ENCODE measurements at places on chromosomes 4 and X.

- DNase-seq: no peak
These were observed 34.2 kb upstream of the C1GALT1C1 start for GRCh38 chrX:120664081-120664480.

- DNase-seq: no peak
These were observed 130.8 kb downstream of the ANAPC10 start for GRCh38 chr4:144967161-144967560.

DNA sequence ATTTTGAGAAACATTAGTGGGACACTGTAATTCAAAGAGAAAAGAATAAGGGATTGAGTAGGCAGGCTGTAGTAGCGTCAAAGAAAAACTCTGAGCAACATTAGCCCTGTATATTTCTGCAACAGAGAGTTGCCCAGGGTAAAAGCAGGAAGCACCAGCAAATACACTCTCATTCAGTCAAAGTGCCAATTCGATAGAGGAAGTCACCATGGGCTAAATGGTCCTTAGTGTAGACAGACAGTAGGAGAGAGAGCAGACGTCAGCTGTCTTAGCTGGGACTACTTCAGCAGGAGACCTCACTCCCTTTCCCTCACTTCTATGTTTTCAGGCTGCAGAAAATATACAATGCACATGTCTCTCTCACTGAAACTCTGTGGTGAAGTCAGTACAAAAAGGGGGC is 2073.8 kb upstream of the TENM3 start:
- DNase-seq: no peak

- no peak for DNase-seq
These were observed 1.5 kb downstream of the ARAP2 start for GRCh38 chr4:36242629-36243354.

DNA sequence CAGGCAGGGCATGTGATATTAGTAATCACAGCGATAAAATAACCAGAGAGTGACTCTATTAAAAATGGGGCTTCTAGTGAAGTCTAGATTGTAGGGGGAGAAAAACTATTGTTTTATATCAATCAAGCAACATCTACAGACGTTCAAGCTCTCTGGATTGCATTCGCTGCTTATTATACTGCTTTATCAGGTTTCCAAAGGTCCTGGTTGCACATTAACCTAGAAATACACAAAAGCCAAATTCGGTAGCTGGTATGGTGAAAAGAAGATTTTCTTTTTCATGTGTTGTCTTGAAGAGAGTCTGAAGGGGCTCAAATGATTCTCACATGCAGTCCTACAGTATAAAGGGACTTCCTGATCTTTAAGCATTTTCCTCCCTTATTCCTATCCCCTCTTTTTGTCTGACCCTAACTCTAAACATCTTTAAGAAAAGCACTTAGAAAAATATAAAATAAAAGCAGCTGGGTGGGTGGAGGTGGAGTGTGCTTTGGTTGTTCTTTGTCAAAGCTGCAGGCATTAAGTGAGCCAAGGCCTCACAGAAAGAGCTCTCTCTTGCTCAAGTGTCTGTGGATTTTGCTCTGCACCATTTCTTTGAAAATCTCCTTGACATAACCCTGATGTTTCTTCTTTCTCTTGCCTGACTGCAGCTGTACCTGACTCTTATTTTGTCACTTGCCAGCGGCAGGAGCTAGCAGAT is 46.1 kb downstream of the MID1IP1 start:
- DNase-seq: no peak

DNA sequence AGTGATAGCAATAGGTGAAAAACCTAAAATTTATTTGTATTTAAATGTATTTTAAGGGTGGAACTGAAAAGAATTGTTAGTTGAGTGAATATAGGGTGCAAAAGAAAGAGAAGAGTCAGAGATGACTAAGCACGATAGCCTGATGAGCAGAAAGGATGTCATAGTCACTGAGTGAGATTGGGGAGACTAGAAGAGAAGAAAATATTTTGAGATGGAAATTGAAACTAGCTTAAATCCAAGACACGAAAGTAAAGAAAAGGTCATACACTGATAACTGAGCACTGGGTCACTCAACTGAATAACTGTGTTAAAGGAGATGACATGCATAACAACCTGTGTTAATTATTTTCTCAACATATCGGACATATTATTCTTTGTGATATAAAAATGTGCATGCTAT is 55.5 kb downstream of the SPANXN4 start:
- DNase-seq: no peak

DNA sequence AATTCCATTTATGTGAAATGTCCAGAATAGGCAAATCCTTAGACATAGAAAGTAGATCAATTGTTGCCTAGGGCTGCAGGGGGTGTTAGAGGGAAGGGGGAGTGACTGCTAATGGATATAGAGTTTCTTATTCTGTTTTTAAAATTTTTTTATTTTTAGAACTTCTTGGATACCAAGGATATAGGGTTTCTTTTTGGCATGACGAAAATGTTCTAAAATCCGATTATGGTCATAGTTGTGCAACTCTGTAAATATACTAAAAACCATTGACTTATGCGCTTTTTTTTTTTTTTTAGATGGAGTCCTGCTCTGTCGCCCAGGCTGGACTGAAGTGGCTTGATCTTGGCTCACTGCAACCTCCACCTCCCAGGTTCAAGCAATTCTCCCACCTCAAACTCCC is 125.2 kb upstream of the USP9X start:
- no peak for DNase-seq

DNA sequence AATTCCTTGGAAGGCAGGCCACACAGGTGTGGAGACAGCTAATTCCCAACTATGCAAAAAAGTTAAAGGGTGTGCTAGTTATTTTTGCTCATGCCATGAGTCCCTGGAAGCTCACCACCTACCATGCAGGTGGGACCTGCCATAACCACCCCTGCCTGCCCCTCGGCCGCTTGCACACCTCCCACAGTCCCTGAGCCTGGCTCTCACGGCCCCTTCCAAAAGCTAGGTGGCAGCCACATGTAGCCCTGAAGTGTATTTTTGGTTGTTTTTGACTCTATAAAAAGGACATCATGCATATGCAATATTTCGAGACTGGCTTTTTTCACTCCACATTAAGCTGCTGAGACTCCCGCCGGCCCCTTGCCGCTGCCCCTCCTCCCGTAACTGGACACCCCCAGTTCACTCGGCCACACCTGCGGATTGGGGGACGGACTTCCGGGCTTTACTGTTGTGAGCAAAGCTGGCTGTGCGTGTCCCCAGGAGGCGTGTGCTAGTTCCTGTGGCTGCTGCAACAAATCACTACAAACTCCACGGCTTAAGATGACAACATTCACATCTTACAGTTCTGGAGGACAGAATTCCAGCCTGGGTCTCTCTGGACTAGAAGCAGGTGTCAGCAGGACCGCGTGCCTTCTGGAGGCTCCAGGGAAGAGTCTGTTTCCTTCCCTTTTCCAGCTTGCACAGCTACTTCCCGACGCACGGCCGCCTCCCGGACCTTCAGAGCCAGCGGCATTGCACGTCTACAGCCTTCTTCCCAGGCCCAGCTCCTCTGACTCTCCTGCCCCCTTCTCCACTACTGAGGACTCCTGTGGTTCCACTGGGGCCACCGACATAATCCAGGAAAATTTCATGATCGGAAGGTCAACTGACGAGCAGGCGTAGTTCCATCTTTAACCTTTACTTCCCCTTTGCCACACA is 24.8 kb downstream of the ZFYVE28 start:
- DNase-seq: no peak

- no peak for DNase-seq
These were observed 496.9 kb downstream of the RAB28 start for GRCh38 chr4:12987284-12987683.

GRCh38 chr4:102531462-102531861 is 30.3 kb downstream of the NFKB1 start:
- no peak for DNase-seq

Data from activated T-cell treated with anti-CD3 and anti-CD28 coated beads, Interleukin-2, amount 50 U/mL, for 48 hours (primary cell).